ENCODE measurements at places on chromosomes 1 and 21.

DNA sequence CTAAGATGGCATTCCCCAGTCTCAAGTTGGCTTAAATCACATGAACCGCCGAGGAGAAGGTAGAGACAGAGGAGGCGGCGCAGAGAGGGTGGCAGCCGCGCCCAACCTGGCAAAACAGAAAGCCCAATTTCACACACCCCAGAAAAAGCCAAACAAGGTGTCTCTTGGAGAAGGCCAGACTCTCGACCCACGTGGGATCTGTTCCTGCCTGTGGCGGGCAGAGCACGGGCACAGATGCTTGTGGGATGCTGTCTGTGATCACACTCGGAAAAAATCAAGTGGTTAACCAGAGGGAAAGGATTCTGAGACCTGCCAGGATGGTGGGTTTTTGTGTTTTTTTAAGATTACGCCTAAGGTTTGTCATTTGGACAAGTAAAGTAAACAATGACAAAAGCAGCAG is 80.7 kb downstream of the MRPL37 start:
- no peak for DNase-seq

- DNase-seq: no peak
Measured at GRCh38 chr1:172453607-172454006, 9.7 kb upstream of the PIGC start.

- no peak for DNase-seq
Measured at GRCh38 chr1:159882527-159882862, 17.5 kb downstream of the CFAP45 start.

DNA sequence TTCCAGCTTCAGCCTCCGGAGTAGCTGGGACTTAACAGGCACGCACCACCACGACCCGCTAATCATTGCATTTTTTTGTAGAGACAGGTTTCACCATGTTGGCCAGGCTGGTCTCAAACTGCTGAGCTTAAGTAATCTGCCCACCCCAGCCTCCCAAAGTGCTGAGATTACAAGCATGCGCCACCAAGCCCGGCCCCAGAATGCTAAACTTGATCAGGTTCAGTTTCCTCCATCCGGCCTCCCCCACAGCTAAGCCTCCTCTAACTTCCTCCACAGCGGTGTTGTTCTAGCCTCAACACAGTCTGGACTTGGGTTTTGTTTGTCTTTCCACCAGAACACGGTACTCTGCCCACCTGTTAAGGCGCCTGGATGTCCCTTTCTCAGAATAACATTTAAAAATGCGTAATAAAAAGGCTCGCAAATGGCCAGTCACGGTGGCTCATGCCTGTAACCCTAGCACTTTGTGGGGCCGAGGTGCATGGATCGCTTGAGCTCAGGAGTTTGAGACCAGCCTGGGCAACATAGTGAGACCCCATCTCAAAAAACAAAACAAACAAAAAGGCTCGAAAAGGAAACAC is 2.4 kb downstream of the PARP1 start:
- peak; percentile 9 for DNase-seq

DNA sequence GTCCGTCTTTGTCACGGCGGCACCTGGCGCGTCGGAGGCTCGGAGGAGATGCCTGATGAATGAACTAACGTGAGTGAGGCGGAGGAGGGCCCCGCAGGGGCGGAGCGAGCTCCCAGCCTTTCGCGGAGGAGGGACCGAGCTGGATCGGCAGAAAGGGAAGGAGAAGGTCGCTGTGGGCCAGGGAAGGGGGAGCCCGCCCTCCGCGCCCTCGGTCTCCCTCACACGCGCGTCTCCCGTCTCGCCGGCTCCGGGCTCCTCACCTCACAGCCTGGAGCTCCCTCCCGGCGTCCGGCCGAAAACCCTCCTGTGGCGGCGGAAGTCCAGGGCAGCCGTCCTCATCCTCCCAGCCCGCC is 519 bp downstream of the ZNF496 start:
- peak; percentile 54 for DNase-seq

GRCh38 chr1:1407636-1408318 is 684 bp upstream of the MRPL20 start:
- no peak for DNase-seq

GRCh38 chr1:198534548-198535418 is 5.7 kb downstream of the ATP6V1G3 start:
- no peak for DNase-seq

- DNase-seq: no peak
Measured at GRCh38 chr1:40592107-40592803, 60.8 kb downstream of the ZNF684 start.

- DNase-seq: no peak
Measured at GRCh38 chr1:12460121-12460520, 157.9 kb downstream of the DHRS3 start.

GRCh38 chr1:85894651-85895050 is 186.4 kb upstream of the ZNHIT6 start:
- DNase-seq: no peak

DNA sequence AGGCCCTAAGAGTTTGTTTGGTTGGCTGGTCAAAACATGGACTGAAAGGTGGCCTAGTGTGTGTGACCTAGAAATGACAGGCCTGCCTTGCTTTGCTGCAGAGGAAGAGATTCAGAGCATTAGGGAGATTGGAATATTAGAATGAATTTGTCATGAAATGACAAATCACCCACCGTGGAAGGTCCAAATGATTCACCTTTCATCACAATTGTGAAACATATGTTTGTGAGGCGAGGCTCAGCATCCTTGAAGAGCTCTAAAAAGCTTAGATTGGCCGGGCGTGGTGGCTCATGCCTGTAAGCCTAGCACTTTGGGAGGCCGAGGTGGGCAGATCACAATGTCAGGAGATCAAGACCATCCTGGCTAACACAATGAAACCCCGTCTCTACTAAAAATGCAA is 5.5 kb downstream of the LCE1B start:
- no peak for DNase-seq

GRCh38 chr1:117210831-117211261 is at the start of gene VTCN1:
VTCN1 (minus strand) TSS chr1:117210927; CDS start chr1:117210855, 72 bp downstream.
- no peak for DNase-seq

DNA sequence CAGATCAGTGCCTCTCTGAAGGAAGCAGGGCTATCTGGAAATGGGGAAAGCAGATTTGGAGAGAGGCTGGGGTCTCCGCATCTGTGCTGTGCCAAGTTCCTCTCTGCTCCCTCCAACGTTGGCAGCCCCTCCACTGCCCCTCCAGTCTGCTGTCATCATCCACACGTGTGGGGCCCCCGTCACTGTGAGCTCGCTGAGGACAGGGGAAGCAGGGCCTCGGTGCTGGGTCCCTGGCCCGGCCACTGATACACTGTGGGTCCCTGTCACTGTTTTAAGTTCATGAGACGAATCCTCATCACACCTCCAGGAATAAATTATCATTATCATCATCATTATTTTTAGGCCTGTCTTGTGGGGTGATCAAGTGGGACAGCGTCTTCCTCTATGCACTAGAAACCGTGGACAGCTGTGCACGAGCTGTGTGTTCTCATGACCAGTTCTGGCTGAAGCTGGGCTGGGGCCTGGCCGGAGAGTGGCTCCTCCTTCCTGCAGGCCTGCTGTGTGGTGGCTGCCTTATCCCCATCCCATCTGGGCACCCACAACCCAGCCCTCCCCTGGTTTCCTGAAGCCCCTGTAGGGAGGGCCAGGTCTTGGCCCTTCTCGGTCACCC is 52.2 kb downstream of the DMRTB1 start:
- no peak for DNase-seq

Data from bone marrow (tissue), 2 donors.